ENCODE measurements at places on chromosomes 1 and 21.

DNA sequence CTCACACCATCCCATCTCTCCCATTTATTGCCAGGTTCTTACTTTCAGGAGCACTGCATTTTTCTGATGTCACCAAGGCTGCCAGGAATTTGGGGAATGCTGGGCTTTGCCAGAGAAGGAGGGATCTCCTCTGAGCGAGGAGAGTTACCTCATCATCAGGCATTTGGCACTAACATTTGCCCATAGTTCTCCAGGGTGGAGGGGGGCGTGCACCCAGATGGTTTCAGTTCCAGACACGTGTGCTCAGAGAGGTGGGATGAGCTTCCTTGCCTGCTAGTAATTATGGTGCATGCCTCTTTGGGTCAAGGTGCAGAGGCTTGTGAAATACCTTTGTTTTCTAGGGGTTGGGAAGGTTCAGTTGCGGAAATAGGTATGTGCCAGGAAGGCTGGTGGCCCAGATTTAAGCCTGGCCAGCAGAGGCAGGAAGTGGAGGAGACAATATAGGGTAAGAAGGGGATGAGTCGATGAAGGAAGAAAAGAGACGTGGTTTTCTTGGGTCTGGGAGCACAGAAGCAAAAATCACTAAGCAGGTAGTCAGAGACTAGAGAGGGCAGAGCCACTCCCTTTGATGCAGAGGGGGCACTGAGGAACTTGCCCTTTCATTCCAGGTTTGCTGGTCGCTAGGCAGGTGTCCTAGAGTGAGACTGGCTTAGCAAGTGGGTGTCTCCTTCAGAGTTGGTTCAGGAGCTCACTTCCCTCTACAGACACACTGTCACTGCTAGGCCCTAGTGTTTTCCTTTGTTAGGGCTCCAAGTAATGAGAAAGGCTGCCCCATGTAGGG is 7.2 kb downstream of the TUFT1 start:
- DNase-seq: no peak

DNA sequence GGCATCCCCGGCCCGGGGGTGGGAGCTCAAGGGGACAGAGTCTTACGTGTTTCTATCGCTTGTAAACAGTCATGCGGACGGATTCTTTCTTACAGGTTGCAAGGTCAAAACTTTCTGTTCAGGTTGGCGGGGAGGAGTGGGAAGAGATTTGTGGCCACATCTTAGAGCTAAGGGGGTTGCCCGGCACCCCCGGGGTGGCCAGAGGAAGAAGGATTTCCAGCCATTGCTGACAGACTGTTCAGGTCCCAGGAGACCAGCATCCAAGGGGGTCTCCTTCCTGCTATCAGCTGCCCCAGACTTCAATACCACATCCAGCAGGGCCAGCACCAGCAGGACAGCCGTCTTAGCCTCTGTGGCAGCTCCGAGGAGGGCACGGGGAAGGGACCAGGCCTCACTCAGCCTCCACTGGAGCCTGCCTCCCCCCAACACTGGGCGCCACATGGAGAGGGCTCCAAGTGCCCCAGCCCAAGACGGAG is 52.0 kb downstream of the KIF21B start:
- no peak for DNase-seq

GRCh38 chr1:56411484-56412180 is 167.7 kb downstream of the PLPP3 start:
- no peak for DNase-seq

DNA sequence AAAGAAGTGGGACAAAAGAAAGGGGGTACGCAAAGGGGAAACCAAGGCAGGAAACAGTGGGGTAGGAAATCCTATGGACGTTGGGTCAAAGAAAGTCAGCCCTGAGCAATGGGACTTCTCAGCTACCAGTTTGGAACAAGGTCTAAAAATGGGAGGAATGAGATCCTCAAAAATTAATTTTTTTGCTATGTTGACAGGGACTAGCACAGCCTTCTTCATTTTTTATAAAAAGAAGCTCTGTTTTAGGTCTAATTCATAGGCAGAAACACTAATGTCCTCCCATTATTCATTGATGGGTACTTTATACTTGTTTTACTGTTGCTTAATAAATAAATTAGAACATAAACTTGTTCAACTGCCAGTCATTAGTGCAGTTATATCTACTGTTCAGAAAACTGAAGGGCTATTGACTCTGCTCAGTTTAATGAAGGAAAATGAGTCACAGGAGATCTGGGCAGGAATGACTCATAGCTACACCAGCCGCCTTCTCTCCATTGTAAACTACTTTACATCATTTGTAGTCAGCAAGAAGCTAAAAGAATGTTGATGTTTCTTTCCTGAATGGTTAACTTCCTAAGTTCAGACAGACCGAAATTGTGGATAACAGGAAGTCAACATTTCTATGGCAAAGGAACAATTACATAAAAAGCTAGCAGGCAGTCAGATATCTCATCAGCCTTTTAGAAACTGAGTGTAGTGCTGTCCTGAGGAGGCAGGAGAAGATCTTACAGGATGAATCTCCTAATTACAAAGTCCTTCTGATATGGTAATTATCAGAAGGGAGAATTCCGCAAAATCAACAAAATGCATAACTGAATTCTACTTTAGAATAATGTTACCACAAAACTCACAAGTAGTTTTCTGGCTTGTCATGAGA is 356.4 kb upstream of the PKN2 start:
- DNase-seq: no peak

DNA sequence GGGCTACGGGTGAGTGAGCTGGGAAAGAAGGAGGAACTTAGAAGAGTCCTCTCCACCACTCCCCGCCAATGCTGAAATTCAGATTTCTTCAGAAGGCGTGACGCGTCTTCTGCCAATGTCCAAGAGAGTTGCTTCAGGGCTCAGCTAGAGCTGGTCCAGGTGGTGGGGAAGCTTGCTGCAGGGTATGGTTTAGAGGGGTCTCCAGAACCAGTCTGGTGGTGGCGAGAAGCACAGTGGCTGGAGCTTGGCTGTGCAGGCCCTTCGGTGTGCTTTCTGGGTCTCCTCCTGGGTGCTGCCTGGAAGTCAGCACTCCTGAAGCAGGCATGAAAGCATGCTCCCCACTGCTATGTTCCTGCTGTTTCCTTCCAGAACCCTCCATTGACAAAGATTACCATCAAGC is 387.2 kb downstream of the PTPRU start:
- DNase-seq: no peak

- no peak for DNase-seq
Observed at GRCh38 chr1:93665015-93665414, 16.6 kb downstream of the BCAR3 start.

GRCh38 chr1:47838562-47839432 is 158.4 kb downstream of the TRABD2B start:
- DNase-seq: no peak

DNA sequence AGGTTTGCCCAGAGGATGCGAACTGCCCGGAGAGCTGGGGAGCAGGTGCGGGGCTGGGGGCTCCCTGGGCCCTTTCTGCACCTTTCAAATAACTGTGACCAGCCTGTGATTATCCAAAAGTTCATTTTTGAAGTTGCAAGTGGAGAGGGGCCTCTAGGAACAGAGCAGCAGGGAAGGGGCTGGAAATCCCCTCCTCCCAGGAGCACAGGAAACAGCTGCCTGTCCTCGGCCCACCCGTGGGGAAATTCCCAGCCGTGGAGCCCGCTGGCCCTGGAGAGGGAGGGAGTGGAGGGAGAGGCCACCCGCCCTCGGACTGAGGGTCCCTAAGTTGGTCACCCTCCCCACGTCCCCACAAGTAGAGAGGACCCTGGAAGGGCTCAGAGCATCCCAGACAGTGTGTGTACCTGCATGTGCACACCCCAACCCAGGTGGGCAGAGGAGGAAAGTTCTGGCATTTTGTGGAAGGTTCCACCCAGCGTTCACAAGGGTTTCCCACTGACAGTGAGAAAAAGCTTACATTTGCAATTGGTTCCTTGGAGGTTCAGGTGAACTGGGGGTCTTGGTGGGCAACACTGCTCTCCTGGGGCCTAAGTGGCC is 1.2 kb upstream of the TNFRSF4 start:
- DNase-seq: peak; percentile 48

DNA sequence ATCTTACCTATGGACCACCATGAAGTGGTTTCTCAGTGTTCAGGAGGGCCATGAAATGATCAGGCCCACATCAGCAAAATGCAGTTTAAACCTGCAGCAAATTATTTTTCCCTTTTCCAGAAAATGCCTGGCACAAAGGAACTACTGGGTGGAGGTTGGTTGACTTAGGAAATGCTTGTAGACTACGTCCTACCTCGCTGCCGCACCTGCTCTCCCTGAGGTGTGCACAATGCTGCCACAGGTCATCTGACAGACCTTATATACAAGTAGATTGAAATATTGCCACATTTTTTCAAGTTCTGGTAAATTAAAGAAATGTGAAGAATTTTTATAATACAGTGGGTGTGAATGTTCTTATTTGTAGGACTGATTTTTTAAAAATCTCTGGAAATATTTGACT is 166.7 kb upstream of the PDE4B start:
- DNase-seq: no peak

GRCh38 chr1:155250633-155251449 is 4.4 kb downstream of the ENTREP3 start:
- peak; percentile 92 for DNase-seq

DNA sequence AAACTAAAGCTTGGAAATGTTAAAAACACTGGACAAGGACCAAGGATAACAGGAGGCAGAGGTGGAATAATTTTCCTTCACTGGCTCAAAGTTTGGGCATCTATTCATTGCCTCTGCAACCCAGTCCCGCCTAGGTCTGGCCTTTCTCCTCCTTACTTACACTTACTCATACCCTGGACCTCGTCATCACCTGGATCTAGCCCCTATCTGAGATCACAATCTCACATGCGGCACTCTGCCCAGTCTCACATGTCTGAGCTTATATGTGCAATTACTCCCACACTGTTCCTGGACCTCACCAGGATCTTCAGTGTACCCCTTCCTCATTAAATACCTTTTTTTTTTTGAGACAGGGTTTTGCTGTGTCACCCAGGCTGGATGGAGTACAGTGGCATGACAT is 37.6 kb downstream of the NVL start:
- DNase-seq: no peak

GRCh38 chr1:148372731-148373130 is 110.4 kb downstream of the PPIAL4G start:
- no peak for DNase-seq

- no peak for DNase-seq
Observed at GRCh38 chr21:36699546-36700294, 805 bp downstream of the SIM2 start.

- DNase-seq: no peak
Observed at GRCh38 chr1:116770625-116771024, 16.4 kb downstream of the CD2 start.

GRCh38 chr1:116131866-116132605 is 20.8 kb downstream of the MAB21L3 start:
- no peak for DNase-seq

DNA sequence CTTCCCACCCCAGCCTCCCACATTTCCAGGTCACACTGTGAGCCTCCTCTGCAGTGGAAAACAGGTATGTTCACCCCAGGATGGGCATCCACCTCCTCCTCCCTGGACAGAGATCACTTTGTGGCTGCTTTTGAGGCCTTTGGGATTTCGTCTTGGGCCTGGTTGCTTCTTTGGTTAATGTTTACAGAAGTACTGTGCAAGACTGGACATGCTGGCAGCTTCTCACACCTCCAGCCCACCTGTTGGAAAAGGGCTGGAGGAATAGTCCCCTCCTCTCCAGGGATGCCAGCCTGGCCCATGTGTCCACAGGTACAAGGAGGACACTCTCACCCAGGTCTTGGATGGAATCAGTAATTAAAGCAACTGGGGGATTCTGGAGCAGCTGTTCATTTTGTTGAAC is 56.1 kb downstream of the KAZN start:
- no peak for DNase-seq

GRCh38 chr1:2106659-2107405 is 56.6 kb downstream of the PRKCZ start:
- no peak for DNase-seq

GRCh38 chr1:222459652-222460051 is 88.3 kb downstream of the HHIPL2 start:
- no peak for DNase-seq

DNA sequence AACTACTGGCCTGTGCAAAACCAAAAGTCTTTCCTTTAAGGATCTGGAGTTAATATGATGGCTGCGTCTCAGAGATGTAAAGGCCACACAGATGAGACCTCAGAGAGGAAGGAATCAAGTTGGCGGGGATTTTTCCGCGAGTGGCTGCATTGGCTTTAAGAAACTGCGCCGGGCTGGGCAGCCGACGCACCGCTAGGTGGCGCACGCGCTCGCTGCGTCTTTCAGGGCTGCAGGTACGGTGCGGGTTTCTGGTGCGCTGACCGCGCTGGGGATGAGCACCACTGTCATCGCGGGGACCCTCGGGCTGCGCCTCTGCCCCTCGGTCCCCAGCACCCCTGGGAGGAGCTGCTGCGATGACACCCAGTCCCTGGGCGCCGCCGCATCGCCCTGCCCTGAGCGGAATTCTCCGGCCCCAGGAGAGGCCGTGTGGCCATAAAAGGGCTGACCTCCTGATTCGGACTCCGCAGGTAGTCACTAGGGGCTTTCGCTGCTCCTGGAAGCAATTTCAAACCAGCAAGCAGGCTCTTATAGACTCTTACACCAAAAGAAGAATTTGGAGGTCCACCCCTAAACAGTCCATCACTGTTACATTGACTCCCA is 241.0 kb downstream of the KCNJ6 start:
- peak; percentile 13 for DNase-seq

- DNase-seq: no peak
Observed at GRCh38 chr1:23407016-23407630, 17.4 kb downstream of the TCEA3 start.

DNA sequence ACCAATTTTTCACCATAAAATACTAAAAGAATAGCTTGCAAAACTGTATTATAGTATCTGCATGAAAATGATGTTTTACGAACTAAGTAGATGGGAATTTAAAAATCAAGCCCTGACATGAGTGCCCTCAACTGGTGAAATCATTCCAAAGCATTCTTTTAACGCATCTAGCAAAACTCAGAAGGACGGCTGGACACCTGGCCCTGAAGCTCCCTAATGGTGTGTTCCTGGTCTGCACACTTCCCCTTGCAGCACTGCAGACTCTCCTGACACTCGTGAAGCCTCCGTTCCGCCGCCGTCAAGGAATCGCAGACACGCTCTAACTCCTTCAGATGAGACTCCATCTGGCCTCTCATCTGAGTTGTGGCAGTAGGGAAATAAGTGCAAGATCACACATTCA is 39.9 kb downstream of the ODF2L start:
- DNase-seq: no peak

DNA sequence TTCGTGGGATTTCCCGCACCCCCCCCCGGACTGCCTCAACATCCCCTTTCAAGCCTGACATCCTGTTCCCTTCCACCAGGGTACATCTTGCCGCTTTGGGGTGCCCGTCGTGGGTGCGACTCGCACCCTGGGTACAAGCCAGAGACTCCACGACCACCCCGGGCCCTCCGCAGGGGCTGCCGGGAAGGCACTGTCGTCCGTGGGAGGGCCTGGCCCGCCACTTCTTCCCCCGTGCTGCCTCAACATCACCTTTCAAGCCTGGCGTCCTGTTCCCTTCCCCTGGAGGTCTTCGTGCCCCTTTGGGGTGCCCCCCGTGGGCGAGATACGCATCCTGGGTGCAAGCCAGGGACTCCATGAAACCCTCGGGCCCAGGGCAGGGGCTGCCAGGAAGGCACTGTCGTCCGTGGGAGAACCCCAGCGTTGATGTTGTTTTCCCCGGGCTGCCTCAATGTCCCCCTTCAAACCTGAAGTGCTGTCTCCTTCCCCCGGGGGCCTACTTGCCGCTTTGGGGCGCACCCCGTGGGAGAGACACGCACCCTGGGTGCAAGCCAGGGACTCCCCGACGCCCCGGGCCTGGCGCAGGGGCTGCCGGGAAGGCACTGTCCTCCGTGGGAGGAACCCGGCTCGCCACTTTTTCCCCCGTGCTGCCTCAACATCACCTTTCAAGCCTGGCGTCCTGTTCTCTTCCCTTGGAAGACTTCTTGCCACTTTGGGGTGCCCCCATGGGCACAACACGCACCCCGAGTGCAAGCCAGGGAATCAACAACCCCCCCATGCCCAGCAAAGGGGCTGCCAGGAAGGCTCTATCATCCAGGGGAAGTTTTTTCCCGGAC is 138.6 kb downstream of the LIPI start:
- no peak for DNase-seq
